ENCODE measurements at places on chromosomes 7 and 10.

DNA sequence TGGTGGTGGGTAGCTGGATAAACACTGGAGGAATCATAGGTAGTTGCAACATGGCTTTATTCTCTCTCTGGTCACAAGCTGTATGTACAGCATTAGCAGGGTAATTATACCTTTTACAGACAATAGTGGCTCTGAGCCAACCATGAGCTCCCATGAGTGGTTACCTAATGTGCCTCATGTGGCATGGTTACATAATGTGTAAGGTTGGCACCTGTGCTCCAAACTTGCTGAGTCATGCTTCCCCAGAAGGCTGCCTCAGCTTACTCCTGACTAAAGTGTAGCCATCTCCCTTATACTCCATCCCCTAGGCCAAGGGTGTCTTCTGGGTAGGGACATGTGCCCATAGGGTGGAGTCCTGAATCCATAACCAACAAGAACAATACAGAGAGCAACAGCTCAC is 345.3 kb upstream of the SEMA3C start:
- no peak for DNase-seq

DNA sequence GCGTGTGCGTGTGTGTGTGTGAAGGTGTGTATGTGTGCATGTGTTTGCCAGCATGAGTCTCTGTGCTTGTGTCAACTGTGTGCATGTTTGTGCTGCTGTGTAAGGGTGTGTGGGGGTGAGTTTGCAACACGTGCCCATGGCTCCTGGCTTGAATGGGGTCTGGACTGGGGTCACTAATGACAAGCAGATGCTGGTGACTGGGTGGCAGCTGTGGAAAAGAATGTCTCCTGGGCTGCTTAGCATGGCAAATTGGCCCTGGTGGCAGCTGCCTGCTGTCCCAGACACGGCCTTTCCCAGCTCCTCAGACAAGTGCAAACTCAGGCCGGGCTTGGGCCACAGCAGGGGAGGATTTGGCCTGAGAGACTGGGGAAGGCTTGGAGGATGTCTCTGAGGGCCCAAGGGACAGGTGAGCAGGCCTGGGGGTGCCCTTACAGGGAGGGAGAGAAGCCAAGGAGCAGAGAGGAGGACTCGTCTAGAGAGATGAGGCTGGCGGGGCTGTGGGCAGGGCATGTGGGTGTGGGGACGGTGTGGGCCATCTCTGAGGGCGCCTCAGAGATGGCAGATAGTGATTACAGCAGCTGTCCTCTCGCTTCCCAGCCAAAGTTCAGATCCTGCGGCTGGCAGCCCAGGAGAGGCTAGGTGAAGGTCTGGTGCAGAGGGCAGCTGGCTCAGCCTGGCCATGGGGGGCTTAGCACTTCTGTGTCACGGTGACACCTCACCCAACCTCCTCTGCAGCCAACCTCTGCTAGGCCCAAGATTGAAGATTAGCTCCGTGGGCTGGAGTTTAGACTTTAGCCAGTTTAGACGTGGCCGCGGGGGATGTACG is 1.5 kb downstream of the AQP1 start:
- no peak for DNase-seq

DNA sequence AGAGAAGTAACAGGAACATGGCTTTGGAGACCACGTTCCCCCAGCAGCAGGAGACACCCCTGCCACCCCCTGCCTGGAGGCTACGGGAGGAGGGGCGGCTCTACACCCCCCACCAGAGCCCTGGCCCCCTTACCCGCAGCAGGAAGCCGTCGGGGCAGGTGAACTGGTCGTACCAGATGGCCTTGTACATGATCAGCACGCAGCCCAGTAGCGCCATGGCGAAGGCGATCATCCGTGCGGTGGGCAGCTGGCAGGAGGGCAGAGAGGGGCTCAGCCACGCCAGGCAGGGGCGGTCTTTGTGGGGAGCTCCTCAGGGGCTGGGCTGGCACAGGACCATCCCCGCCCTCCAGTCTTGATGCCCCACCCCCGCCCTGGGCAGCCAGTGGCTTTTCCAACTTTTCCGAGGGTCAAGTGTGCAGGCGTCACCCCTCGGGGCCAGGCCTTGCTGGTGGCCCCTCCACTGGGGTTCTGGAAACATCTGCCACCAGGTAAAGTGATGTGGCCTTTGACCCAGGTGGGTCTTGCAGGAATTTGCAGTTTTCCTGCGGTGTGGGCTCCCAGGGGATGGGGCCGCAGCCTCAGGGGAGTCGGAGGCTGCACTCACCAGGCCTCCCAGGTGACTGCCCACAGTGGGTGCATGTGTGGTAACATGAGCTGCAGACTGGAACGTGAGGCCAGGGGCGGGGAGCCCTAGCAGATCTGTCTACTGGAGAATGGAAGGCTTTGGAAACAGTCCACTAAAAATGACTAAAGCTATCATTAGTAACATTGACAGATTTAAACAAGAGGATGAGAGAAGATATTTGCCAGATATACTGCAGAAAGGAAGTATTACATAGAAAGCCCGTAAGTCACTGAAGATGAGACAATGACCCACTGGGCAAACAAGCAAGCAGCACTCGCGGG is 9.7 kb downstream of the CALY start:
- DNase-seq = no peak

DNA sequence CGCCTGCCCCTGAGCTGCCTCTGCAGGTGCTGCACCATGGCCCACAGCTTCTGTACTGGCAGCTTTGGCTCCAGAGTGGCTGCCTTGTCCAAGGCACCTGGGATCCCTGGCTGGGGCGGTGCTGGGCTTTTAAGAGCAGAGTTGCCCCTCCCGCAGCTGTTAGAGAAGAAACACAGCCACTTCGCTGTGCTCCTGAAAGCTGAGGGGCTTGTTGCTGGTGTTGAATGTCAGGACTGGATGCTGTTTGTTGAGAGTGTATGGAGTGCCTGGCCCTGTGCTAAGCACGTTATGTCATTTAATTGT is 6.2 kb downstream of the FAM241B start:
- no peak for DNase-seq

- no peak for DNase-seq
Observed at GRCh38 chr7:92953657-92954056, 117.3 kb upstream of the CDK6 start.

Measured in stimulated activated CD4-positive, alpha-beta T cell treated with anti-CD3 and anti-CD28 coated beads, Interleukin-2, amount 100 ng/mL, for 48 hours (primary cell).